Stimulated activated CD8-positive, alpha-beta memory T cell treated with anti-CD3 and anti-CD28 coated beads, Interleukin-4, amount 100 ng/mL, for 1 hour (primary cell): ENCODE measurements at places on chromosomes 13 and 19.

- no peak for DNase-seq
These were observed 109.7 kb downstream of the LRCH1 start for GRCh38 chr13:46662690-46663089.

DNA sequence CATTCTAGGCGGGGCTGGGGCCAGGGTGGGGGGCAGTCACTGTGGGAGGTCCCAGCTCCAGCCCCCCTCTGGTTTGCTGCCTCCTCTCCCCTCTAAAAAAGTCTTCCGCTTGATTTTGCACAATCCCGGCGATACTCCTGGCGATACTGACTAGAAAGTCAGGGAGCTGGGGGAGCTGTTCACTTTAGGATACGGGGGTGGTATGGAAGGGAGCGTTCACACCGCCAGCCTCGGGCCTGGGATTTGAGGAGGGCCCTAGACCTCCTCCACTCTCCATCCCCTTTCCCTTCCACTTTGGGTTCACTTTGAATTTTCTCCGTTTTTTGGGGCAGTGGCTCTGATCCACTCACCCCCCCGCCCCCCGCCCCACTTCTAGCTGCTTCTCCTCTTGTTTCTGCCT lies 35.0 kb downstream of the KEAP1 start:
- DNase-seq, result no peak

- no peak for DNase-seq
These were observed 2.0 kb downstream of the SLC8A2 start for GRCh38 chr19:47469719-47470118.

- no peak for DNase-seq
These were observed 30.7 kb upstream of the ASF1B start for GRCh38 chr19:14166999-14167575.

DNA sequence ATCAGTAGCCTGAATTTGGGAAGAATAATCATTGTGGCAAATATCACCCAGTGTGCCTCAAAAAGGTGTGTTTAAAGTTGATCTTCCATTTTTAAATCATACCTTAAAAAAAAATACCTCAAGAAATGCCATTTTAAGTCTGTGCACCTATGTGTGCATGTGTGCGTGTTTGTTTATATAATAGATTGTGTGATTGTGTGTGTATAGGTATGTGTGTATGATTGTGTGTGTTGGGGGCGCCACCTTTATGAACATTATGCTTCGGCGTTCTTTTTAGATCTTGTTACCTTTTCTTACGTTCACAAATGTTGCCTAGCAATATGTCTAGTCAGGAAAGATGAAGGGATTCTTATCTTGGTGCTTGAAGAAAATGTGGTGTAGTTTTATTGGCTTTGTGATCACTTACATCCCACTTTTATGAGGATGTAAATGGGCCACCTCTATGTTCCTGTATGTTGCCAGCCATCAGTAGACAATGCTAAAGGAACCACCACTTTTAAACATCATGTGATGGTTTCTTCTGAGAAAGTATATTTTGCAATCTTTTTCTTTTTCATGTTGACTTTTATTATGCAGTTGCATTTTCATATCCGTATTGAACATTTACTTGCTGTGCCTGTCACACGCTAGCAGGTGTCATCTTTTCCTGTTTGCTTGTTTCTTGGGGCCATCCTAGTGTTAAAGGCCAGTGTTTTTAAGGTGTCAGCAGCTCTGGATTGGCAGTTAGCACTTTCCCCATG lies 2.2 kb upstream of the IRS2 start:
- no peak for DNase-seq
